ENCODE measurements at places on chromosomes 16 and 17. TPM values are rescaled to one million over a fixed set of nuclear protein-coding genes. Genes with fewer than 3 reads are reported as not detected.

DNA sequence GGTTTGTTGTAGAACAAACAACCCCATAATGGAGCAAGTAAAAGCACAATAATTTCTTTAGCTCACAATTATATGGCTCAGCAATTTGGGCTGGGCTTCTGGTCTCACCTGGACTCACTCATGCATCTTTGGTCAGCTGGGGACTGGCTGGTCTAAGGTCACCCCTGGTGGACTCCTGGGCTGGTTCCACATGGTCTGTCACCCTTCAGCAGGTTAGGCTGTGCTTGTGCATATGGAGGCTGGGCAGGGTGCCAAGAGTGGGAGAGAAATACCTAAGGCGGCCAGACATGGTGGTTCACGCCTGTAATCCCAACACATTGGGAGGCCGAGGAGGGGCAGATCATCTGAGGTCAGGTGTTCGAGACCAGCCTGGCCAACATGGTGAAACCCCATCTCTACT lies 27.0 kb upstream of the SMURF2 start:
- no peak for DNase-seq

- no peak for DNase-seq
These were observed 128.7 kb downstream of the RPTOR start for GRCh38 chr17:80673152-80673920.

GRCh38 chr16:58428621-58429542 lies 36.6 kb downstream of the GINS3 start:
- peak; percentile 85 for DNase-seq

DNA sequence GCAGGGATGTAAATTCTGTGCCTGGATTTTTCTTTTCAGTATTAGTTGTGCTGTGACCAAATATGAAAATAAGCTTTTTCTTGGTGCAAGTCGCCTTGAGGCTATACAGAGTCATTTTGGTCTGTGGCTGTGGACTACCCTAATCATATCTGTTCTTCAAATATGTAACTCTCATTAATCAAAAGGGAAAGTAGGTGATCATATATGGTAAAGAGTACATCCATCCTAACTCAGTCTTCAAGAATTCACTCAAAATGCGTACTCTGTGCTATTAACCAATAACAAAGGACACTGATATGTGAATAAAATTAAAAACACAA lies 2.6 kb downstream of the CPD start:
- DNase-seq = no peak

DNA sequence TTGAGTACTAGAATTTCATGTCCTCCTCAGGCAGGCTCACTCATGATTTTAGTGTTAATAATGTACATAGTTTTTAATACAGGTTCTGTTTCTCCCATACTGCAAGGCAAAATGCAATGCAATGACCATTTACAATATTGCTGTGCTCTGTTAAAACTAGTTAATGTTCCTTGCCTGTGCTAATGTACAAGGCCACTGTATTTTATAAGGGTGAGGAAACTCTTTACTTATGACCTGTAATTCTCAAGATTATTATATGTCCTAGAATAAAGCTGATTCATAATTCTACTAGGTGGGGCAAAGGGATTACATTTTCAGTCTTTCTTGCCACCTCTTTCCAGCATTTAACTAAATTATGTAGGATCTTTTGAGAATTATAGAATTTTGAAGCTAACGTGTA lies 19.4 kb downstream of the TMIGD1 start:
- no peak for DNase-seq

GRCh38 chr16:69477546-69477945 lies 53.1 kb downstream of the CYB5B start:
- no peak for DNase-seq

Gene CANT1
- 77.2 TPM for total RNA-seq

Gene NOG
- 196 TPM for total RNA-seq

Gene CDC6
- 43.2 TPM for total RNA-seq
